Colonic mucosa (tissue), 4 donors: ENCODE measurements at places on chromosomes 2 and 18. TPM values are rescaled to one million over a fixed set of nuclear protein-coding genes. Genes with fewer than 3 reads are reported as not detected.

GRCh38 chr2:240435457-240435947 is at the start of gene GPC1:
Gene GPC1 (plus strand): TSS chr2:240435663. CDS start chr2:240435919, 256 bp downstream.
- no peaks in the 10 kb centered on the region for H3K4me1 ChIP-seq
- DNase-seq, result peak; percentile 71
- peak within 1 kb of the TSS; percentile 74 for H3K27ac ChIP-seq
- peak within 1 kb of the TSS; percentile 71 for H3K4me3 ChIP-seq
- H3K36me3 ChIP-seq, result no peaks in the 10 kb centered on the region

DNA sequence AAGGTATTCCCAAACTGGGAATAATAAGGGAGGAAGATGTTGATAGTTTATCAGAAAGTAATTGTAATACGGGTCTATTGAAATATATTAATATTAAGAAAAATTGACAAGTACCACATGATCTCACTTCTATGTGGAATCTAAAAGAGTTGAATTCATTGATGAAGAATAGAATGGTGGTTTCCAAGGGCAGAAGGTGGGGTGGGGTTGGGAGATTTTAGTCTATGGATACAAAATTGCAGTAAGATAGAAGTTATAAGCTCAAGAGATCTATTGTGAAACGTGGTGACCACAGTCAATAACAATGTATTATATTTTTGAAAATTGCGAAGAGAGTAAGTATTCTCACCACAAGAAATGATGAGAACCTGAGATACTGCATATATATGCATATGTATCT is 38.9 kb downstream of the COL3A1 start:
- no peaks in the 10 kb centered on the region for H3K4me1 ChIP-seq
- no peak overlapping the region for H3K4me3 ChIP-seq
- no peak overlapping the region for H3K27ac ChIP-seq
- no peaks in the 10 kb centered on the region for H3K27me3 ChIP-seq
- H3K36me3 ChIP-seq, result no peaks in the 10 kb centered on the region

DNA sequence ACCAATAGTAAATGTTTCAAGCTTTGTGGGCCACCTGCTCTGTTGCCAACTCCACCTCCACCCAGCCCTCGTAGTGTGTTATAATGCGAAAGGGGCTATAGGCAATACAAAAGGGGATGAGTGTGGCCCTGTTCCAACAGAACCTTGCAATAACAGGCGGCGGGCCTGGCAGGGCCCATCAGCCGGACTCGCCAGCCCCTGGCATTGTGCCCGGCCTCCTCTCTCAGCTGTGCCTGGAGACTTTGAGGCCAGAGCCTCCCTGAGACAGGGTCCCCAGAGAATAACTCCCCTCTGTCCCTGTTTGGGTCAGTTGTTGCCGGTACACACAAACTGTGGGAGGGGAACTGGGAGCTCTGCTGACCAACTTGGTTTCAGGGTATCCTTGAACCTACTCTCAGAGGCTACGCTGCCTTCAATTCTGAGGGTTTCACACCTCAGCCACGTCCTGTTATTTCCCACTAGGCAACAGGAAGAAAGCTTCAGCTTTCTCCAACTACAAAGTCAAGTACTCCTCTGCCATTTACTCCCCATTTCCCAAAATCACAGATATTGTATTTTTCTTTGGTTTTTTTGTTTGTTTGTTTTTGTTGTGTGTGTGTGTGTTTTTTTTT is 58.0 kb upstream of the ZNF236 start:
- no peaks in the 10 kb centered on the region for H3K27me3 ChIP-seq
- no peak overlapping the region for H3K4me3 ChIP-seq
- no peaks in the 10 kb centered on the region for H3K4me1 ChIP-seq

DNA sequence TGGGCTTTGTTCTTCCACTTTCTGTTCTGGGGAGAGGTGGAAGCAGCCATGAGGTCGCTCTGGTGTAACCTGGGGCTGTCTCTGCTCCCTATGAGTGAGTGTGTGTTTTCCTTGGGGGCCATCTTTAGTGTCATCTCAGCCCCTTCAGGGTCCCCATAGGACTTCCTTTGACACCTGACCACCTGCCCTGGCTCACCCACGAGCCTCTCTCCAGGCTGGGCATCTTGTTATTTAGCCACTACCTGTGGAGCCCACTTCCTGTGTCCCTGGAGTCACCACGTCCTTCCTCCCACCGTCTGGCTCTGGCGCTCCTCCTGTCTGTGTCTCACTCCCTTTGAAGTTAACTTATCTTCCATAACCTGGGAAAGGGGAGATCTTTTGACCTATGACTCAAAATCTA is 176.0 kb downstream of the UXS1 start:
- H3K27ac ChIP-seq, result no peak overlapping the region
- H3K36me3 ChIP-seq, result no peaks in the 10 kb centered on the region
- H3K4me3 ChIP-seq, result no peak overlapping the region
- H3K27me3 ChIP-seq, result no peaks in the 10 kb centered on the region

- no peak overlapping the region for H3K4me3 ChIP-seq
- H3K36me3 ChIP-seq, result no peaks in the 10 kb centered on the region
Measured at GRCh38 chr2:232369126-232369951, 9.2 kb upstream of the ALPP start.

DNA sequence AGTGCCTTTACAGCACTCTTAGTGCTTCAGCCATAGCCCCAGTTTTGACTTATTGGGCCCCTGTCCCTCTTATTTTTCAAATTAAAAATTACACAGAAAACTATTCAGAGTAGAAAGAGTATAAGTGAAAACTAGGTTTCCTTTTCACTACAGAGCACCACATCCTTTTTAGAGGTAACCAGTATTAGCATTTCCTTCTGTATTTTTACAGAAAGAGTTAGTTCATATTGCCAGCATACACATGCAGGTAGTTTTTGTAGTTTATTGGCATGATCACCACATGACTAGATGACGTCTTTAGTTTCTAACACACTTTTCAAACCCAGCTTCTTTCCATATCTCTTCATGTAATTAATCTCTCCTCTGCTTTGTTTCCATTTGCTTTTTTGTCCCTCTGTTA is 66.4 kb downstream of the UBE2E3 start:
- no peaks in the 10 kb centered on the region for H3K4me1 ChIP-seq
- no peak overlapping the region for H3K27ac ChIP-seq
- DNase-seq, result no peak
- no peaks in the 10 kb centered on the region for H3K27me3 ChIP-seq
- no peak overlapping the region for H3K4me3 ChIP-seq

DNA sequence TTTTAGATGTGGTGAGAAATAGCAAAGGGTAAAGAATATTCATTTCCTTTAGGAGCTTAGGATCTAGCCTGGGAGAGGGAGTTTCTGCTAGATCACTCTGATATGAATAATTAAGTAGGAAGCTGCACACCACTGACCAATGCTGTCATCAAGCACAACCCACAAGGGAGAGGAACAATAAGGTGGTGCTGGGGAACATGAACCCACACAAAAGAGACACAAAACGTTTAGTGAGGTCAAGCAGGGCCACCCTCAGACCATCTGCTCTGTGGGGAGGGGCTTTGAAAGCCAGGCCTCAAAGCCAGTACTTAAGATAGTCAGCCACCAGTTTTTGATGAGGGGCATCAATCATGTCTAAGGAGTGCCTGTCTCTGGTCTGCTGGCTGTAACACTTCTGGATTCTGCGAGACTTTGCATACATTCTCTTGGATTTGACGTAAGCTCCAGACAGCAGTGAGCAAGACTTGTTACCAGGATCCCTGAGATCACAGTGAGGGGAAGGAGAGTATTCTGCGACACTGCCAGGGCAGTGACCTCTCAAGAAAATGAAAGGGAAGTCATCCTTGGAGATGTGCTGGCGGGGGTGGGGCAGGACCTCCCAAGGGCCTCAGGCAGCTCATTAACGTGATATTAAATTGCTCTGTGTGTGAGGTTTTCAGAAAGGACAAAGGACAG is 127.0 kb downstream of the CCBE1 start:
- H3K27me3 ChIP-seq, result no peaks in the 10 kb centered on the region
- H3K4me3 ChIP-seq, result no peak overlapping the region
- H3K36me3 ChIP-seq, result no peaks in the 10 kb centered on the region
- H3K4me1 ChIP-seq, result no peaks in the 10 kb centered on the region

DNA sequence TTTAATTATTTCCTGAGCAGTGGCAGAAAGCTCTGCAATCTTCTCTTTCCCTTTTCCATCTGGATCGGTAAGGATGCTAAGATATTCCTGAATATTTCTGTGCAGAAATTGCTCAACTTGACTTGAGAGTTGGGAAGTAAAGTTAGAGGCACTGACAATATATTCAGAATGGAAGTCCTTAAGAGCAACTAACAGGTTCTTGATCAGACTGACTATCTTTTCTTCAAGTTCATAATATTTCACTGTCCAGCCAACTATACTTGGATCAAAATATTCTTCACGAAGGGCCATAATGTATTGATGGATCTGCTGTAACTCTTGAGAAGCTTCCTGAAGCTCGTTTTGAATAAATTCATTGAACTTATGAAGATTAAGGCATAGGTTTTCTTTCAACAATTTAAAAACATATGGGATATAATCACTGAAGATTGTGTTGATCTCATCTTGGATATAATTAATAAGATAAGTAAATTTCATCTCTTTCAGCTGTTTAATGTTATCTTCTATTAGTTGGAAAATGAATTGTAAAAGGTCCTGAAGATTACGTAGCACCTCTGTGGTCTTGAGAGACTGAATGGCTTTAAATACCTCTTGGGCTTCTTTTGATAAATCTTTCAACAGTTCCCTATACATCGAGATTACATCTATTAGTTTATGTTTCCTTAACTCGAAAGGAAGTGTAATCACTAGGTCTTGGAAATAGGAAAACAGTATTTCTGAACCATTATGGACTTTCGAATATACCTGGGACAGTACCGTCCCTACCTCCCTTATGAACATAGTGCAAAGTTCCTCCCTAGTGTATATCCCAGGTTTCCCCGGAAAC is 41.7 kb downstream of the APOB start:
- no peak for DNase-seq

GRCh38 chr2:44850016-44850415 is 91.5 kb upstream of the SIX3 start:
- H3K27me3 ChIP-seq, result no peaks in the 10 kb centered on the region
- no peaks in the 10 kb centered on the region for H3K36me3 ChIP-seq
- H3K4me3 ChIP-seq, result no peak overlapping the region
- DNase-seq, result no peak
- H3K4me1 ChIP-seq, result no peaks in the 10 kb centered on the region
- no peak overlapping the region for H3K27ac ChIP-seq

- H3K27ac ChIP-seq, result no peak overlapping the region
- no peaks in the 10 kb centered on the region for H3K36me3 ChIP-seq
- H3K4me1 ChIP-seq, result no peaks in the 10 kb centered on the region
- H3K4me3 ChIP-seq, result no peak overlapping the region
- no peak for DNase-seq
Measured at GRCh38 chr2:218780046-218780445, 1.9 kb upstream of the CYP27A1 start.

DNA sequence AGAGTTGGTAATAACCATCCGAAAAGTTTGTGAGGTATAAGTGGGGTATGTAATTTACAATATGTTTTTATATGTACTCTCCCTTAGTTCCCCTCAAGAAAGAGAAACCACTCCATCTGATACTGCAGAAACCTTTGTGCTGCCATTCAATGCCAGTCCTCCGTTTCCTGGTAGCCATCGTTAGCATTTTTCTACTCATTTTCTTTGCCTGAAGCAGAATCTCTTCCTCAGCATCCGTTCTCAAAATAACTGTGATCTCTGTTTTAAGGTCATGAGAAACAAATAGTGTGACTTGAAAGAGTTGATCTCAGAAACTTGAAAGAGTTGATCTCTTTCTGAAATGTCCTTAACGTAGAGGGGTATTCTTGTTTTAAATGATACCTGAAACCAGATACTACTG is 996 bp downstream of the PTCD3 start:
- peak overlapping the region; percentile 90 for H3K4me3 ChIP-seq
- no peak for DNase-seq
- H3K36me3 ChIP-seq, result no peaks in the 10 kb centered on the region
- H3K27ac ChIP-seq, result no peak overlapping the region
- H3K27me3 ChIP-seq, result no peaks in the 10 kb centered on the region

- no peaks in the 10 kb centered on the region for H3K4me1 ChIP-seq
- H3K4me3 ChIP-seq, result no peak overlapping the region
- H3K27me3 ChIP-seq, result no peaks in the 10 kb centered on the region
- no peak for DNase-seq
- H3K27ac ChIP-seq, result no peak overlapping the region
Measured at GRCh38 chr2:58834404-58834803, 593.3 kb upstream of the FANCL start.

- H3K27me3 ChIP-seq, result no peaks in the 10 kb centered on the region
- DNase-seq, result no peak
- H3K27ac ChIP-seq, result no peak overlapping the region
- no peaks in the 10 kb centered on the region for H3K36me3 ChIP-seq
- H3K4me3 ChIP-seq, result no peak overlapping the region
Measured at GRCh38 chr2:75519843-75520242, 40.9 kb downstream of the EVA1A start.

GRCh38 chr2:234257859-234258561 is 207.5 kb downstream of the SPP2 start:
- no peak overlapping the region for H3K4me3 ChIP-seq
- no peaks in the 10 kb centered on the region for H3K27me3 ChIP-seq
- H3K4me1 ChIP-seq, result no peaks in the 10 kb centered on the region
- peak; percentile 37 for DNase-seq

DNA sequence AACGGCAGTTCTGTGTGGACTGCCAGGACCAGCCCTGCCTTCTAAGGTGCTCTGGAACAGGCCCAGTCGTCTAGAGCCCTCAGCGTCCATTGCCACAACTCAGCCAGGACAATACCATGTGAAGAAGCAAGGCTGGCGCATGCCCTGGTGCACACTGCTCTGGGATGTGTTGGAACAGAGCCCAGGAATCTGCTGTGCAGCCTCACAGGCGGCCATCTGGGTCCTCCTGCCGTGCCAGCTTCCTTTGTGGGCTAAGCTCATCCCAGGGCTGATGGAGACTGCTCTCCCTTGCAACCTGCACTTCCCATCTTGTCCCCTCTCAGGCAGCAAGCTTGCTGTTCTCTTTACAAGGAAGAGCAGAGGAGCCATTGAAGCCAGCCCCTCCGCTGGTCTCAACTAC is 246.4 kb upstream of the PXDN start:
- no peaks in the 10 kb centered on the region for H3K4me1 ChIP-seq
- DNase-seq, result no peak

- DNase-seq, result no peak
- H3K36me3 ChIP-seq, result no peaks in the 10 kb centered on the region
- H3K27ac ChIP-seq, result no peak overlapping the region
- no peaks in the 10 kb centered on the region for H3K4me1 ChIP-seq
- H3K4me3 ChIP-seq, result no peak overlapping the region
- no peaks in the 10 kb centered on the region for H3K27me3 ChIP-seq
Measured at GRCh38 chr18:25103468-25104155, 248.4 kb downstream of the ZNF521 start.

GRCh38 chr2:229348128-229348527 is 77.0 kb upstream of the PID1 start:
- no peaks in the 10 kb centered on the region for H3K4me1 ChIP-seq
- no peak overlapping the region for H3K4me3 ChIP-seq
- no peaks in the 10 kb centered on the region for H3K27me3 ChIP-seq

- no peaks in the 10 kb centered on the region for H3K36me3 ChIP-seq
- no peaks in the 10 kb centered on the region for H3K27me3 ChIP-seq
- no peak overlapping the region for H3K27ac ChIP-seq
- no peak overlapping the region for H3K4me3 ChIP-seq
- no peak for DNase-seq
Measured at GRCh38 chr2:459931-460330, 172.0 kb upstream of the ALKAL2 start.

- no peaks in the 10 kb centered on the region for H3K27me3 ChIP-seq
- no peaks in the 10 kb centered on the region for H3K4me1 ChIP-seq
- no peak overlapping the region for H3K27ac ChIP-seq
- no peak overlapping the region for H3K4me3 ChIP-seq
- H3K36me3 ChIP-seq, result peaks cover 6% of the 10 kb centered on the region
Measured at GRCh38 chr2:32558492-32558891, 69.4 kb upstream of the TTC27 start.

The RHOB gene
- 77.5 TPM for total RNA-seq

The PSMA8 gene
- total RNA-seq, result not detected

The C2orf72 gene
- 82.5 TPM for total RNA-seq

The CPO gene
- total RNA-seq, result not detected

The SERPINB13 gene
- not detected for total RNA-seq

The GLI2 gene
- 1.3 TPM for total RNA-seq

The EPC2 gene
- 18.4 TPM for total RNA-seq

The FER1L5 gene
- not detected for total RNA-seq

The VAMP8 gene
- total RNA-seq, result 185 TPM

The ACVR1C gene
- 18.2 TPM for total RNA-seq

The SETBP1 gene
- 11.8 TPM for total RNA-seq
